ENCODE measurements at places on chromosomes 12 and 14. TPM values are rescaled to one million over a fixed set of nuclear protein-coding genes. Genes with fewer than 3 reads are reported as not detected.

DNA sequence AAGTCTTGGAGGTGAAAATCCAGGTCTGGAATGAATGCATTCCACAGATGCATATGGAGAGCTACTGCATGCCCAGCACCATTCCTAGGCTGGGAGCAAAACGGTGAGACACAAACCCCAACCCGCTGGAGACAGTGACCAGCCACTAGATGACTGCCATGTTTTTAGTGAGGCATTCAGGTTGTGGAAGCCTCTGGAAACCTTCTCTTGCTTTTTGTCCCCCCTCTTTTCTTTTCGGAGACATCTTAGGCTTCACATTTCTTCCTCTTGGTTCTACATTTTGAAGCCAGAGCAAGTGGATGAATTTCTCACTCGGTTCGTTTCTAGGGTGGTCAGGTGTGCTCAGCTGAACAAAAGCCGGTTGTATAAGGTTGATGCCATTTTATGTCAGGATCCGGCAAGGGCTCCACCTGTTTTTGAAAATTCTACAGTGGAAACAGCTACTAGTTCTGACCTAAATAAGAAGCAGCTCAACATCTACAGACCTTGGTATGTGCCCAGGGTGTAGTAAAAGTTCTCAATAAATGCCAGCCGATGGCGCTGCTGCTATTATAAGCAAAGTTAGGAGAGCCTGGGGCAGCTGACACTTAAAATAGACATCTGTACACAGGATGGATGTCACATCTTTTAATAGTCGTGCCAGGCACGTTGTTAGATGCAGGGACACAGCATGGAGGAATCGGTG lies 1.8 kb upstream of the ZNF839 start:
- DNase-seq, result peak; percentile 67
- peaks cover 69% of the 10 kb centered on the region for H3K4me1 ChIP-seq
- peak overlapping the region; percentile 97 for H3K27ac ChIP-seq
- H3K4me3 ChIP-seq, result peak overlapping the region; percentile 77
- no peaks in the 10 kb centered on the region for H3K27me3 ChIP-seq

GRCh38 chr12:28775556-28775955 lies 373.5 kb upstream of the FAR2 start:
- no peaks in the 10 kb centered on the region for H3K27me3 ChIP-seq
- H3K4me1 ChIP-seq, result no peaks in the 10 kb centered on the region
- no peak for DNase-seq
- H3K36me3 ChIP-seq, result no peaks in the 10 kb centered on the region
- no peak overlapping the region for H3K4me3 ChIP-seq

- no peak for DNase-seq
- no peak overlapping the region for H3K4me3 ChIP-seq
- H3K27me3 ChIP-seq, result no peaks in the 10 kb centered on the region
Measured at GRCh38 chr12:70695361-70696023, 58.3 kb upstream of the PTPRB start.

The WNT1 gene
- total RNA-seq, result not detected

The CLEC2D gene
- total RNA-seq, result 11.0 TPM

The IL26 gene
- total RNA-seq, result 0.11 TPM
